Thyroid gland (tissue), 4 donors: ENCODE measurements at places on chromosomes 2 and 18. TPM values are rescaled to one million over a fixed set of nuclear protein-coding genes. Genes with fewer than 3 reads are reported as not detected.

ANKRD62 gene
- total RNA-seq, result not detected

VWA3B gene
- total RNA-seq, result not detected

RFTN2 gene
- 12.9 TPM for total RNA-seq

- H3K27me3 ChIP-seq, result no peaks in the 10 kb centered on the region
- H3K27ac ChIP-seq, result no peak overlapping the region
- no peaks in the 10 kb centered on the region for H3K36me3 ChIP-seq
- H3K4me3 ChIP-seq, result no peak overlapping the region
- no peaks in the 10 kb centered on the region for H3K4me1 ChIP-seq
- no peak for DNase-seq
These were observed 228.7 kb downstream of the TXNL1 start for GRCh38 chr18:56409736-56410135.

GRCh38 chr18:681985-682384 is 24.5 kb downstream of the TYMS start:
- no peaks in the 10 kb centered on the region for H3K27me3 ChIP-seq
- peaks cover 18% of the 10 kb centered on the region for H3K36me3 ChIP-seq
- H3K27ac ChIP-seq, result no peak overlapping the region
- DNase-seq, result no peak
- H3K4me1 ChIP-seq, result no peaks in the 10 kb centered on the region
